ENCODE measurements at places on chromosomes 12 and 14.

DNA sequence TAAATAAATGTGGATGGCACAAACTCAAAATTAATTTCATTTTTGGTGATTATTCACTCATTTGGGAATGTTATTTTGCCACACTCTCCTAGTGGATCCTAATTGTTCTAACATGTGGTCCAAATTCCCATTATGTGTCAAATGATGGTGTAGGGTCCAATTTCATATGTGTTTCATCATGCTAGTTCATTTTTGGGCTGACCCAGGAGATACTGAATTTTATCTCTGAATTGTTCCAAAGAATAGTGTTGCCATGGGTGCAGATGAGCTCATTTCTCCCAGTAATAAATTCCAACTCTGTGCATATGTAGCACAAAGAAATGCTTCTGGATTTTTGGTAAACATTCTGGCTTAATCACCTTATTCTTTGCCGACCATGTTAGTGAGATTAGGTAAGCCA, 23.5 kb upstream of the SEL1L start:
- DNase-seq = no peak

DNA sequence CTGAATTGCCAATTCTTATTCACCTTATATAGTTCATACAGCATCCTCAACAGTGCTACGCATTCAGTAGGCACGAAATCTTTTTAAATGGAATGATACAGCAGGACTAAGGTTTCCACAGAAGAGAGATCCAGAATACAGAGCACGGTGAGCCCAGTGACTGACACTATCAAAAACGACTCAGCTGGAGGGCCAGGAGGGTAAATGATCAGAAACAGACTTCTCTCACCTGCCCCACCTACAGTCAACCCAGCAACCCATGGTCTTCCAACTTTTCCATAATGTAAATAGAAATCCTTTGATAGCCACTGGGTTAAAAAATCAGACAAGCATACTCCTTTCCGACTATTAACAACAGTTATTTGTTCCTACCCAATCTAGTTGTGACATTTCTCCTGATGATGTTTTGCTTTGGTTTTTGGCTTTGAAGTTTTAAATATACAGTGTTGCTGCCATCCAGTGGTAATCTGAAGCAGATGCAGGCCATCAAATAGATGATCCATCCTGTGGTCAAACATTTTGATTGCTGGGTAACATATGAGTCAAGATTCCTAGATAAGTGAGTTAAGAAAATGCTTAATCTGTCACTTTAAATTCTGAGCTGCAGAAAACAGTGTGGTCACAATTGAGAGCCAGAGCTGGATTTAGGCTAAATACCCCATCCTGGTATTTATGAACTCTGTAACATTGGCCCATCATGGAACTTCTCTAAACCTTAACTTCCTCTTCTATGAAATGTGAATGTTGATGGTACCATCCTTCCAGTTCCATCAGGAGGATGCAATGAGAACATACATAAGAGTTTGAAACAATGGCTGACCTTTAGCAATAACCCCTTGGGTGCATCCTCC, 42.0 kb downstream of the GPHB5 start:
- peak; percentile 45 for DNase-seq

GRCh38 chr14:51107801-51108200, 12.9 kb upstream of the TRIM9 start:
- DNase-seq = no peak

DNA sequence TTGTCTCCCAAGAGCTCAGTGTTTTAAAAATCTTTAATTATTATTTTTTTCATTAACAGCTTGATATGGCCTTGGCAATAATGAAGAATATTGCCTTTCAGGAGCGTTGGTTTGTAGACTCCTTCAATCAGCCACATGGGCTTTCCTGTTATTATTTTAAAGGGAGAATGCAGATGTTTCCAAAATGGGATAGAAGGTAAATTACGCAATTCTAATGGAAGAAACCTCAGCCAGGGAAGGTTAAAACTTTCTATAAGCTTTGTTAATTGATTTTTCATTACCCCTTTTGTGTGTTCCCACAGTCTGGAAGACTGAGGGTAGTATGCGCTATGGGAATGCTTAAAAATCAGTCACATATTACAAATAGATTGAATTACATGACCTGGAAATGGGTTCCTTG, 188.4 kb upstream of the NAV3 start:
- no peak for DNase-seq

GRCh38 chr12:119705182-119705581, 37.2 kb downstream of the PRKAB1 start:
- no peak for DNase-seq

DNA sequence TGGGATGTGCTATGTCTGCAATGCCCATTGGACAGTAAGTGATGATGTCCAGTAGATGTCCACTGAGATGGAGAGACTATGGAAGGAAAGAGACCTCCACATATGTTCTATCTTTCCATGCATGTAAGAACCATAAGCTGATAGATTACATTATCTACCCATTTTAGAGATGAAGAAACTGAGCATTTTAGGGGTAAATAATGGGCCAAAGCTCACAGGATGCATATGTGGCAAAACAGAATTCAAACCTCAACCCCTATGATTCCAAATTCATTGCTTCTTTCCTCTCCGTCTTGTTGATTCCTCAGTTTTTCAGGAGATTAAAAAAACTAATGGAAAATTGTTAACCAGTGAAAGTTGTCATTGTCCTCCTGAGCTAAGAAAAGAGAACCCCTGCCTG, 200.7 kb upstream of the PWP1 start:
- no peak for DNase-seq

DNA sequence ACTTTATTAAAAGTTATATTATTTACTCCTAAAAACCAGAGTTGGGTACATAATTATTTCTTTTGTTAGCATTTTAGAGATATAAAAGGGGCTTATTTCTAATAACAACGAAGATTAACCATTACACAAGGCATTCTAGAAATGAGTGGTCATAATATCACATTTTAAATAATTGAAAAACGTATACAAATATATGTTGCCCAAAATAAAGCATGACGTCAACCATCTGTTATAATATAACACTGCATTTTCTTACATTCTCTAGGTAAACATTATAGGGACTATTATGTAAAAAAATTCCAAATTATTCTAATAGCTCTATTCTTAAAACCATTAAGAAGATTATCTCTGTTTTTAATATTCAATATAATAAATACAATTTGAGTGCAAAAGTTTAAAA, 455.1 kb upstream of the GARIN6 start:
- DNase-seq = no peak

- no peak for DNase-seq
These were observed 193.0 kb downstream of the CRADD start for GRCh38 chr12:93870020-93870795.

DNA sequence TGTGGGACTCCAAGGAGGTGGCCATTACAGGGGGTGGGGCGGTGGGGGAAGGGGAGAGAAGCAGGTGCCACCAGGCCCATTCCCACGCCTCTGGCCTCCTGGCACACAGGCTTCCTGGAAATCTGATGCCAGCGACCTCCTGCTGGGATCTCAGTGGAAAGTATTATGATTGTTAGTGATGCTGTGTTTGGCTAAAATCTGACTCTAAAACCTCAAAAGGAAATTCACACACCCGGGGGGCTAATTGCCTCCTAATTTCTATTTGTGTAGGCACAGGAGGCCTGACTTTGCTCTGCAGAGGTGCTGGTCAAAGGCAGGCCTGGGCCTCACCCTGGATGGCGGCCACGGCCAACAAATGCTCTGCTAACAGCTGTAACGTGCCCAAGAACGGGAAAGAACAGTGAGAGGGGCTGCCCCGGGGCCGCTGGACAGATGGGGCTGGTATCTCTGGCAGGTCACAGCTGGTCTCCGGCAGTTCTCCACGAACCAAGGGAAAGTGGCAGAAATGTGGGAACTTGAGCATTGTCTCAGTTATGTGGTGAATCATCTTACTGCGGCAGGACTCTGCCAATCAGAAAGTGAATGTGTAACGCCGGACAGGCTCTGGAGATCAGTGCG, 14.3 kb downstream of the FAM181A start:
- peak; percentile 75 for DNase-seq

DNA sequence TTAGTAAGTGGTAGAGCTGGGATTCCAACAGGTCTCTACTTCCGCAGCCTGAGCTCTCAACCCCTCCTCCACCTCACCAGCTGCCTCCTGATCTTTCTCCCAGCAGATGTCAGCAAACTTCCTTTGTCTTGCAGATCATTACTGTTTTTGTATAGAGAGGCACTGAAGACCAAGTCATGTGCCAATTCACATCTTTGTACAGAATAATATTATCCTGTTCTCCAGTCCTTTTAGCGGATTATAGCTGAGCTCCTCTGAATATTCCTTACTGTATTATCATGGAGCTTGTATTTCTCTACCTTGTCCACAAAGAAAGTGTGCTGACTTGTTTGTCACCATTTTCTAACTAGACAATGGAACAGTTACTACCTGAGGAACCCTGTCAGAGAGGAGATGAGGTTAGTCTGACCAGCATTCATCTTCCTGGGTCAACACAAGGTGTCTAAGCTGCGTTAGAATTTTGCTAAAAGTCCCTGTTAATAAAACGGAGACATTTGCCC, 142.3 kb upstream of the ARHGAP5 start:
- no peak for DNase-seq

DNA sequence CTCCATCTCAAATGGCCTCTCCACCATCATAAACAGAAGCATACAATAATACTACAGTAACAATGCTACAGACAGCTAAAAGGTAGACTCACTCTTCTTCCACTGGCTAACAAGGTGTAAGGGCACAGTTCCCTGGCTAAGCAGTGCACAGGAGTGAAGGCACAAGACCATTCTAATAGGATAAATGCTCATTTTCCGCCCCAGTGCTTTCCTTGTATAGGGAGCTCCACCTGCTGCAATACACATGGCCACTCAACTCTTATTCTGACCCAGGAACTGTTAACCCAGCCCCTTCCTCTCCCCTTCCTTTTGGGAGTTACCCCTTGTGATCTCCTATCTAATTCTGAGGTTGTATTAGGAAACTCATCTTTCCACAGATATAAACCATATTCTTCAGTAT, 124.6 kb downstream of the KCNK10 start:
- no peak for DNase-seq

GRCh38 chr14:104970231-104971068, 7.7 kb downstream of the AHNAK2 start:
- DNase-seq = peak; percentile 81

DNA sequence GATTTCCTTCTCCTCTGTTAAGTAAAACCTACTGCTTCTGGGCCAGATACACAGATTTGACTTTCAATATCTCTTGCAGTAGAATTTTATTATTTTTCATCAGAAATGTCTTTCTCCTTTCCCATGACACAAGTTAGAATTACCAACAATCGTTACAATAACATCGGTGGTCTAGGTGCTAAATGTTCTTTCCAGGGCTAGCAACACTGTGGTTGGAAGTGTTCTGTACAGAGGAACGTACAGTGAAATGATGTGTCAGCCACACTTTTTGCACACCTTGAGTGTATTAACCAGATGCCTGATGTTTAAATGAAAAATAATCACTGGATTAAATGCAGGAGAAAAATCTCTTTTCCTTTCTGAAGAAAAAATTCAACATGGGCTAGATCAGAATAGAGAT, 27.7 kb upstream of the KLRD1 start:
- no peak for DNase-seq

- DNase-seq = no peak
These were observed 56.8 kb downstream of the SPPL3 start for GRCh38 chr12:120847392-120847791.

DNA sequence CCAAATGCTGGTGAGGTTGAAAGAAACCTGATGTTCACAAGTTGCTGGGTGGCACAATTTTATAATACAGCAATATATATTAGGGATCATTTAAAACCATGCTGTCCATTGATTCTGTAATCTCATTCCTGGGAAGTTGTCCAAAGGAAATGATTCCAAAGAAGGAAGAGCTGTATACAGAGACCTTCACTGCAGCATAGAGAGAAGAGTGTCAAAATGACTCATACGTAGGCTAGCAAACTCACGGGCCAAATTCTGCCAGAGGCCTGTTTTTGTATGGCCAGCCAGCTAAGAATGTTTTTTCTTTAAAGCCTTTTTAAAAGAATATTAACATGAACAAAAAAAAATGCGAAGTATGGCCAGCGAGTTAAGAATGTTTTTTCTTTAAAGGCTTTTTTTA, 69.2 kb upstream of the MED13L start:
- DNase-seq = peak; percentile 78

- DNase-seq = no peak
These were observed 42.9 kb downstream of the ELK3 start for GRCh38 chr12:96237035-96237434.

- DNase-seq = no peak
These were observed 86.7 kb downstream of the CALM1 start for GRCh38 chr14:90483571-90483974.

GRCh38 chr14:100341301-100342031, 18.3 kb downstream of the SLC25A47 start:
- peak; percentile 42 for DNase-seq

- DNase-seq = peak; percentile 2
These were observed 525 bp downstream of the RNU6-8 start for GRCh38 chr14:32202491-32202997.

DNA sequence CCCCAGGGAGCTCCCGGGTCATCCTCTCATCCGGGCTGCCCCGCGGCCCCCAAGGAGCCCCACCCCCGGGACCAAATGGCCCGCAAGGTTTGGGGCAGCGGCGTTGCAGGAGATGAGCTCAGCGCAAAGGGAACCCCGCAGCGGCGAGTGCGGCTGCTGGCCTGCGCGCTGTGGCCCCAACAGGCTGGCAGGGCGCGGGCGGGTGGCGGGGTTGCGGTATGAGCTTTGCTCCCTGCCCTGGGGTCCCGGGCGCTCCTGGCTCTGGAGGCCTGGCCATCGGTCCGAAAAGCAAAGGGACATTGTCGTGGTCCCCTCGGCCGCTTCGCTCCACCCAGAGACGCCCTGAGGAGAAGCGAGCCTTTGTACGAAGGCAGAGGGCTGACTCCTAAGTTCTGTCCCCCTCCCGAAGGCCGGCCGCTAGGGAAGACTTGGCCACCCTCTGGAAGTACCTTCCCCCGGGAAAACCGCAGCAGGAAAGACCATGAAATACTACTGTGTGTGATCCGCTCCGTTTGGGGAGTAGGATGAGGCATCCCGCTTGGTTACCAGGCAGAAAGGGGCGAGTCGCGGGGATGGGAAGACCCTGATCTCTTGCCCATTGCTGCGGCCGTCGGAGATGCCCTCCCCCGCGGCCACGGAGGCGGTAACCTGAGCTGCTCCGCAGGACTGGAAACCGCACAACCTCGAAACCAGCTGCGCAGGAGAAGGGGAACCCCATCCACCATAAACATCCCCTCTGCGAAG, 620 bp upstream of the NID2 start:
- no peak for DNase-seq
